ENCODE measurements at places on chromosomes 7 and 10.

GRCh38 chr7:92793656-92794205, 42.6 kb downstream of the CDK6 start:
- DNase-seq = no peak

DNA sequence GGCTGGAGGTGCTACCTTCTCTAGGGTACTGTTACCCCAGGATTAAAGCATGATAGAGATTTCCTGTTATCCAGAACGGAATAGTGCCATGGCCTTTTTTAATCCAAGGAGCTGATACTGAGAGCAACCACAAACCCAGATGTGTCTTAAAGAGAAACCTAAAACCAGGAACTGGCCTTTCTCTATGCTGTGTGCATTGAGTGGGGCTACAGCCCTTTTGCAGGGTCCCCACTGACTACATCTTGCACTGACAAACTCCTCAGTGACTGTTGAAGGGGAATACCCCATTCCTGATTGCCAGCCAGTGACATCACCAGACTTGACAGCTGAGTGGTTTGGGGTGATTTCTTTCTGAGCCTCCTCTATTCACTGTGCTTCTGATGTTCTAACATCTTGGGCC, 81.9 kb upstream of the CAPZA2 start:
- no peak for DNase-seq

- peak; percentile 18 for DNase-seq
Observed at GRCh38 chr10:131832056-131832685, 68.6 kb upstream of the PPP2R2D start.

DNA sequence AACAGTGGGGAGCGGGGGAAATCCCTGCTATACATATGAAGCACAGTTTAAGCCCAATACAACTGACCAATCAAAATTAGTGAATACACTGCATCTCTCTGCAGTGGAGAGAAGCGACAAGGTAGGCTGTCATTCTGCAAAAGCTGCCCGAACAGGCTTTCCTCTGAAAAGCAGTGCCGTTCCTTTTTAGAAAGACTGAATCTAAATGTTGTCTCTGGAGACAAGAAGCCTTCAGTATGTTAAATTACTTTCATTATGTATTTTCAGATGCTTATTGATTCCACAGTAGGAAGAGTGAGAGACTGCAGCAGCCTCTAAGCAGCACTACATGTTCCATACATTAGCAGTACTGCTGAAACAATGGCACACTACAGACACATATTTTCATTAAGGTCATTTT, at the start of gene GPR22:
GPR22 (plus strand) TSS at position 129 of the 400 bp plus-strand sequence. CDS start 4,004 bp downstream, outside the sequence.
- DNase-seq = no peak

Data from omental fat pad (tissue), 4 donors.